Amygdala (tissue), 56 donors: ENCODE measurements at places on chromosomes 12 and 14.

DNA sequence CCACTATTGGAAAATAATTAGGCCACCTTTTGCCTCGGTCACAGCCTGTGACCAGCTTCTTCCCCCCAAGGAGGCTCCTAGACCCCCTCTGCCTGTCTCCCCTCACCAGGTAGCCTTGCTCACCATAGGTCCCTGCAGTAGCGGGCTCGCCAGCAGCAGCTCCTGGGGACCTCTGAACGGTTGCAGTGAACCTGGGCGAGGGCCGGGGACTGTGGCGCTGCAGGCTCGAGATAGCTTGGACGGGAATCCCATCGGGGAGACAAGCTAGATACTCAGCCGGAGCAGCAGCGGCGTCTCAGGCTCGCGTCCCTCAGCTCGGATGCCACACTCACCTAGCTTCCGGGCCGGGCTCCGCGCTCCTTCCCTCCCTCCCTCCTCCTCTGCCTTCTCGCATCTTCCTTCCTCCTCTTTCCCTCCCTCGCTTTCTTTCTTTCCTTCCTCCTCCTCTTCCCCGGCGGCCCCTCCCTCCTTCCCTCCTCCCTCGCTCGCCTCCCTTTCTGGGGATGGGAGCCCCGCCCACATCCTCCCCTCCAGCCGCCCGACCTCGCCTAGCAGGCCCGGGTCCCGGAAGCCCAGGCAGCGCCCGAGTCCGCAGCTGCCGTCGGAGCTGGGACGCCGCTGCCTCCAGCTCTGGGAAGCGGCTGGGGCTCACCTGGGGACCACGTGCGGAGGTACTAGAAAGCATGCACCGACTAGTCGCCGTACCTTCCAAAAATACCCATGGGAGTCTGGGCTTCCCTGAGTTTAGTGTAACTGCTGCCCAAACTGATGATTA is at the start of gene BMP4:
TSS of gene BMP4 (minus strand) at position 399 of the 775 bp plus-strand sequence. CDS start 4,603 bp downstream, outside the sequence.
- DNase-seq, result no peak

GRCh38 chr12:129258781-129259318 is 405.6 kb downstream of the GLT1D1 start:
- DNase-seq, result no peak

DNA sequence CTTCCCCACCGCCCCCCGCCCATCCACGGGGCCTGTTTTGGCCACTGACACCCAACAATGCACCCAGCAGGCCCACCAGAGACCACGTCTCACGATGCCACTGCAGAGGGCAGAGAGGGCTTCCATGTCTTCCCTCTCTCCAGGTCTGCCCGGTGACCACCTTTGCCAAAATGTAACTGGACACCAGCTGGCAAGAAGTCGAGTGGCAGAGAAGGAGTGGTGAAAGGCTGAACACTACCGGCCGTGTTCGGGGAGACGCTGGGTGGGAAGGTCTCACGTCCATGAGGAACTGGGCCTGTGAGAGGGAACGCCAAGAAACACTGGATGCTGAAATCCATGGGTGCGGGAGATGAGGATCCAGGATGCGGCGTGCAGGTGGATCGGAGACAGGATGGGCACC is 308.2 kb downstream of the ADGRD1 start:
- no peak for DNase-seq

DNA sequence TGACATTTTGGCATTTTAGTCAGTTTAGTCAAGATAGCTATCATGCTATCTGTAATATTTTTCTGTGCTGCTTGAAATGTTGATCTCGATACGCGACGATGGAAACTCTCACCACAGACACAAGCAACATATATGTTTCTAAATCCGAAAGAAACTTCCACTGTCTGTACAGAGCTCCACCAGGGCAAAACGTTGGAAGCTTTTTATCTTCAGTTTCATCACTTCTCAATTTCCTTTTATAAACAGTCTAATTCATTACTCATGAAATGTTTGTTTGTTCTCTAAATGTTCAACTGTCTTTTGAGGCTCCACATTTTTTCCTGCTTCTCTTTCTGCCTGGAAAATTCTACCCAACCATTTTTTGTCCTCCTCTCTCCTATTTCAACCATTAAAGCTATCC is 737.6 kb downstream of the SLC16A7 start:
- no peak for DNase-seq

DNA sequence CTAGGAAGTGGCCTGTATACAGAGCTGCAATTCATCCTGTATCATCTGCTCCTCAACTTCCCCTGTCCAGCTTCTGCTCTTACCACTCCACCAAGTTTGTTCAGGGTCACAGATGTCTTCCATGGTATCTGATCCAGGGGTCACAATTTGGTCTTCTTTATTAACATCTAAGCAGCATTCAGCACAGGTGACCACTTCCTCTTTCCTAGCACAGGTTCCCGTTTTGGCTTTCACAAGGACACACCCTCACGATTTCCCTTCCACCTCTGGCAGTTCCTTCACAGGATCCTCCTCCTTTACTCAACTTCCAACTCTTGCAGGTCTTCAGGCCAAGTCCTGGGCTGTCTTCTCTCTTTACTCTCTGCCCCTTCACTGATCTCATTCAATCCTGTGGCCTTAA is 93.6 kb downstream of the TTC7B start:
- DNase-seq, result no peak
